Stimulated activated CD4-positive, alpha-beta T cell treated with anti-CD3 and anti-CD28 coated beads, Interleukin-12 subunit alpha, Interleukin-12 subunit beta, amount 100 ng/mL, for 48 hours (primary cell): ENCODE measurements at places on chromosomes 5 and 9.

DNA sequence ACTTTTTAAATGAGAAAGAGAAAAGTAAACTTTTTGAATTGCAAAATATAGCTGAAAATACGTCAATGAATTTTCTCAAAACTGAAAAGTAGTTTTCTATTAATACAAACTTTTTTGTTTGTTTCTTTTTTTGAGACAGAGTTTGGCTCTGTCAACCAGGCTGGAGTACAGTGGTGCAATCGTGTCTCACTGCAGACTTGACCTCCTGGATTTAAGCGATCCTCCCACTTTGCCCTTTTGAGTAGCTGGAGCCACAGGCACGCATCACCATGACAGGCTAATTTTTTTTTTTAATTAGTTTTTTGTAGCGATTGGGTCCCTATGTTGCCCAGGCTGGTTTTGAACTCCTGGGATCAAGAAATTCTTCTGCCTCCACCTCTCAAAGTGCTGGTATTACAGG is 610.4 kb downstream of the ELAVL2 start:
- DNase-seq: no peak

DNA sequence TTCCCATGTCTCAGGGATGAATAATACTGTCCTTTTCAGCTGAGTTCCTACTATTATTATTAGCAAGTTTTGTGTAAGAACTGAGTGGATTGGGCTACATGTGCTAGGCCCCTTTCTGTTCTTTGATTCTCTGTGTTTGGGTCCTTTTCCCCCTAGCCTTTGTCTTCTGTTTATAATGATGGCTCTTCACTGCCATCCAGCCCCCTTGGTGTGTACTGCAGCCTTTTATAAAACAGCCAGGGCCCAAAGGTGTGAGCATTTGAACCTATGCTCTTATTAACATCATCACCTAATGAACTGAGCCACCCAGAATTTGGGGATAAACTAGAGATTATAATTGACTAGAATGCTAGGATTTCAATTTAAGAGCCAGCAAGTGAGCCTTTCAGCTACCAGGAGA is 52.6 kb downstream of the PLAC8L1 start:
- DNase-seq: no peak

DNA sequence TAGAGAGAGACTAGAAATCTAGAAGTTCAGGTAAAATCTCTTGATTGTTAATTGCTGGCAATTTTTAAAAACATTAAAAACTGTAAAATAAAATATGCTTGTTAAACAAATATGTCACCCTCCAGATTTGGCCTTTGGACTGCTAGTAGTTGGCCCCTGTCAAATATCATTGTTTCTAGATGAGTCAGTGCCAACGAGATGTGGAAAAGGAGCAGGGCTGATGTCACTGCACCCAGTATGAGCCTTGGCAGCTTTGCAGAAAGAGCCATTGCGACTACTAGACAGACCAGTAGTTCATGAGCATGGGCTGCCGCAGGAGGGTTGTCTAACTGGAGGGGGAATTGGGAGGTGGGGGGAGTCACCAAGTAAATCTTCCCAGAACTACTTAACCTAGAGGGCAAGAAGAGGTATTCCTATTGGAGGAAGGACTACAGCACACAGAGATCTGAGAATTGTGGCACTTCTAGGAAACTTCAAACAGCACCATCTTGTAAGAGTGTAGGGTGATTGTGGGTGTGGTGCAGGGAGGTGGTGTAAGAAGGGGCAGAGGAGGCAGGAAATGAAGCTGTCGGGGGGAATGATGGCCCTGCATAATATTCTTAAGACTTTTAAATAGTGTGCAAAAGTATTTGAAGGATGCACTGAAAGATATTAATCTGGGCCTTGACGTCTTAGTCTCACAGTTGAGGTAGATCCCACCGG is 7.1 kb upstream of the DOCK2 start:
- DNase-seq: no peak

GRCh38 chr5:98705841-98706240 is 67.6 kb upstream of the RGMB start:
- DNase-seq: no peak

- no peak for DNase-seq
Measured at GRCh38 chr5:154223320-154223719, 32.8 kb downstream of the GALNT10 start.

- DNase-seq: no peak
Measured at GRCh38 chr9:115192835-115193525, 75.0 kb upstream of the TNC start.

DNA sequence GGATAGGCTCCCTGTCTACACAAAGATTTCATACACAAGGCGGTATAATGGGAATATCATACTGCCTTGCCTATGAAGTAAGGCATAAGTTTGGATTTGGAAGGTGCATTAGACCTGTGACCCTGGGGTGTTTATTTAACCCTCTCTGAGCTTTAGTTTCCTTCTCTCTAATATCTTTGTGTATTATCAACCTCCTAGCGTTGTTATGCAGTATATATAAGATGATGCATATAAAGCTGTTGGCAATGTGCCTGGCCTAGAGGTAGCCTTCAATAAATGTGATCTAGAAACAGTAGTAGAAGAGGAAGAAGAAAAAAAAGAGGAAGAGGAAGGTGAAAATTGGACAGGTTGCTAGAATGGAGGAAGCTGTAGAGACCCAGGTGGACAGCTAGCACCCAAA is 311.6 kb upstream of the CLINT1 start:
- DNase-seq: no peak
